ENCODE measurements at places on chromosomes 16 and 17.

DNA sequence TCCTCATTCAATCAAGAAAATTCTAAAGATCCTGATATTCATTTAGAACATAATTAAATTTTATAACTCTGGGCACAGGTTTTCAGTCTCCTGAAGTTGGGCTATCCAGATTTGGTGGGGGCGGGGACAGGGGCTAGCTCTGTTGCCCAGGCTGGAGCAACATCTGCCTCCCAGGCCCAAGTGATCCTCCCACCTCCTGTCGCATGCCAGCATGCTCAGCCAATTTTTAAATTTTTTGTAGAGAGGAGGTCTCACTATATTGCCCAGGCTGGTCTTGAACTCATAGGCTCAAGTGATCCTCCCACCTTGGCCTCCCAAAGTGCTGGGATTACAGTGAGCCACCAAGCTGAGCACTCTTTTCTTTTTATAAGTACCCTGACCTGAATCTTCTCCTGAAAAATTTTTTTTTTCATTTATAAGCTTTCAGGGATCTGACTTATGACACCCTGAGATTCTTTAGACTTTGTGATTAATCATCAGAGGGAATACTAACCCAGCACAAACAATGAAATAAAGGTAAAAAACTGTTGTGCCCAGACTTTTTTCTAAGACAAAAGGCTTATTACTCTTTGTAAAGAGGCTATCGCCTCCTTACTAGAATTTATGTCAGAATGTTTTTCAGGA is 62.6 kb downstream of the TUBD1 start:
- DNase-seq, result no peak

DNA sequence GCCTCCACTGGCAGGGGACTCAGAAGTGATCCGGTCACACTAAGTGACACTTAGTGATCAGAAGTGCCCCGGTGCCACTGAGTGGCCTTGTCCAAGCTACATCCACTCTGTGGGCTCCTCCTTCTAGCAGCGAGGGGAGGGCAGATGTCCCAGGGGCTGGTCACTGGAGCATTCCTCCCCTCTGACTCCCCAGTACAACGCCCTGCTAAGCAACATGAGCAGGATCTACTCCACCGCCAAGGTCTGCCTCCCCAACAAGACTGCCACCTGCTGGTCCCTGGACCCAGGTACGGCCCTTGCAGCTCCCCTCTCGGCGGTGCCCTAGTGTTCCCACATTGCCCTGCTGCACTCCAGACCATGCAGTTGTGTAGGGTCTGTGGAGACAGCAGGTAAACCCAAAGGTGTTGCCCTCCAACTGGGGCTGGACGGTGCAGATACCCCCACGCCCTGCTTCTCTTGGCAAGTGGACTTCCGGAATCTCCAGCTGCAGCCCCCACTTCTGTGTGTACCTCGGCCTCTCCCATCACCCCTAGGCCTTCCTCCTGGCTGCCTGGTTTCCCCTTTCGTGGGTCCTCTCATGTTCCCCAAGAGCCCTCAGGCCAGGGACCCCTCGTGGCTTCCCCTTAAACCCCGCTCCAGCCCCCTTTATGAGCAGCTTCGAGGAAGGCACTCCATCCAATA is 2.1 kb downstream of the ACE start:
- DNase-seq, result no peak

- DNase-seq, result no peak
Measured at GRCh38 chr16:35207059-35207999, 1747.9 kb downstream of the TP53TG3F start.

GRCh38 chr17:43092901-43093300 is 32.3 kb downstream of the BRCA1 start:
- no peak for DNase-seq

DNA sequence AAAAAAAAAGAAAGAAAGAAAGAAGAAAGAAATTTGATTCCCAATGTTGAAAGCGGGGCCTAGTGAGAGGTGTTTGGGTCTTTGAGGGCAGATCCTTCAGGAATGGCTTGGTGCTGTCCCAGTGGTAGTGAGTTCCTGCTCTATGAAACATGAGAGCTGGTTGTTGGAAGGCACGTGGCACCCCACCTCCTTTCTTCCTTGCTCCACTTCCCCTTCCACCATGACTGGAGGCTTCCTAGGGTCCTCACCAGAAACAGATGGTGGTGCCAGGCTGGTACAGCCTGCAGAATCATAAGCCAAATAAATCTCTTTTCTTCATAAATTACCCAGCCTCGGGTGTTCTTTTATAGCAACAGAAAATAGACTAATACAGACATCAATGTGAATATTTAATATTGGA is 147.3 kb upstream of the KCNJ18 start:
- no peak for DNase-seq

DNA sequence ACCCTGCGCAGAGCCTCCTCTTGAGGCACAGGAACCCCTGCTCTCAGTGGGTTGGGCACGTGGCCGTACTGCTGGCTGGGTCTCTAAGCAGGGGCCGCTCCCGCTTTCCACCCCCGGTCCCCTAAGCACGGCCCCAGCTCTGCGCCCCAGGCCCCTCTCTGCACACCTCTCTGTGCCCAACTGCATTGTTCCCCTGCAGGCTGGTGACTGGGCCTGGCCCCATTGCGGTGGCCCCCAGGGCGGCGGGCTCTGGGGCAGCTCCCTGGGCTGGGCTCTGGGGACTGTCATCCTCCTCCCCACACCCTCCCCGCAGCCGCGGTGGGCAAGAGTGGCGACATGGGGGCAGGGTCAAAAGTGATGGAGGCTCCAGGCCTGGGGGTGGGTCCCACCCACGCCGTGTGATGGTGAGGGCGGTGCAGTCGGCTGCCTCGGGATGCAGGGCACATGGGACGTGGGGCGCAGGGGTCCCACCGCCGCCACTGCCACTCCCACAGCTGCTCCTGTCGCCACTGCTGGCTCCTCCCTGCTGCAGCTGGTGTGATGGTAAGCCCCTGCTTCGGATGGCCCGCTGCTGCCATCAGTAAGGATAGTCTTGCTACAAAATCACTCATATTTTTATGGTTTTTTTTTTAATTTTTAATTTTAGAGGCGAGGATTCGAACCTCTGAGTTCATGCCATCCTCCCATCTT is 15.2 kb upstream of the ITGB3 start:
- DNase-seq, result no peak

- no peak for DNase-seq
Measured at GRCh38 chr17:56173958-56174835, 20.9 kb downstream of the ANKFN1 start.

DNA sequence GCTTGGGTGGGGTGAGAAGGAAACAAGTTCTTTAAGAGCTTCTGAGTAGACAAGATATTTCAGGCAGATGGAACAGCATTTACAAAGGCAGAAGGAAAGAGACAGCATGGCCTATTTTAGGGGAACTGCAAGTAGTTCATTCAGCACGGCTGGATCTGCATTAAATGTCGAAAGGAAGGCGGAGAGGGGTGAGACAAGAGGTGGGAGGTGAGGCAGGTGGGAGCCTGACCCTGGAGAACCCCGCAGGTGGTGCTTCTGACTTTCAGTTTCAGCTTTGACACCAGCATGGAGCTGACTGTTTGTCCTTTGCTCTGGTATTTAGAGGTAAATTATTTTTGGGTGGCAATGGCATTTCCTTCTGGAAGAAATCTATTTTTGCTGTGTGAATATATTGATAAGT is 194.8 kb downstream of the HS3ST4 start:
- no peak for DNase-seq

DNA sequence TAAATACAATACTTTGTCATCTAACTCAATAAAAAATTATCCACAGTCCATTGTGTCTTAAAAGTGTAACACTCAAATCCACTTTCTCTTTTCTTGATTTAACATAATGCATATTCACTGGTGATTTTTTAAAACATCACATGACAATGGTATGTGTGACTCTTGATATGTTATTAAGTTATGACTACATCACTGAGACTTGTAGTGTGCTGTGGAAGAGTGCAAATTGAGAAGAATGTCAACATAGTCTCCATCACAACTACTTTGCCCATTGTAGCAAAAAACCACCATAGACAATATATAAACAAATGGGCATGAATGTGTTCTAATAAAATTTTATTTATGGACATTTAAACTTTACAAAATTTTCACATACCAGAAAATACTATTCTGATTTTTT is 380.7 kb upstream of the PMFBP1 start:
- no peak for DNase-seq

- DNase-seq, result no peak
Measured at GRCh38 chr17:69606142-69606800, 191.8 kb downstream of the MAP2K6 start.

DNA sequence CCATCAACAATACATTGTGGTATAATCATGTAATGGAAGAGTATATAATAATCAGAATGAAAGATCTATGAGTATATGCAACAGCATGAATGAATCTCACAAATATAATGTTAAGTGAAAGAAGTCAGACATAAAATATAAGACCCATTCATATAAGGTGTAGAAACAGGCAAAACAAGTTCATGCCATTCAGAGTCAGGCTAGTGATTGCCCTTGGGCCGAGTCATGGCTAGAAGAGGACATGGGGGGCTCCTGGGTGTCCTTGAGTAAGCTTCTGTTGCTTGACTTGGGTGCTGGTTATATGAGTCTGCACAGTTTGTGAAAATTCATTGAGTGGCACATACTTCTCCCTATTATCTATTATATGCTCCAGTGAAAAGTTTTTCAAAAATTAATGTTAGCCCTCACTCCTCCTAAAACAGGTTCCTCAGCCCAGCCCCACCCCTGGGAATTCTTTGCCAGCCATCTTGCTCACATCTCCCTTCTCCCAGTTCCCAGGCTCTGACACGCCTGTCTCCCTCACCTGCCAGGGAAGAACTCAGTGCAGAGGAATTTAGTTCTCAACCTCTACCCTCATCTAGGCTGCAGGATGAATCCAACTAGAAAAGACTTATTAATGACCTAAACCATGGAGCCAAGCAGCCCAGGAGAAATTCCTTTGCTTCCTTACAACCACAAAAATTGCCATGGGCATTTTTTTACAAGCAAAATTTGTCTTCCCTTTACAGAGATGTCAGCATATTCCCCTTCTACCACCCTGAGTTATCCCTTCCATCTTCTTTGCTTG is 52.4 kb upstream of the NFAT5 start:
- no peak for DNase-seq

DNA sequence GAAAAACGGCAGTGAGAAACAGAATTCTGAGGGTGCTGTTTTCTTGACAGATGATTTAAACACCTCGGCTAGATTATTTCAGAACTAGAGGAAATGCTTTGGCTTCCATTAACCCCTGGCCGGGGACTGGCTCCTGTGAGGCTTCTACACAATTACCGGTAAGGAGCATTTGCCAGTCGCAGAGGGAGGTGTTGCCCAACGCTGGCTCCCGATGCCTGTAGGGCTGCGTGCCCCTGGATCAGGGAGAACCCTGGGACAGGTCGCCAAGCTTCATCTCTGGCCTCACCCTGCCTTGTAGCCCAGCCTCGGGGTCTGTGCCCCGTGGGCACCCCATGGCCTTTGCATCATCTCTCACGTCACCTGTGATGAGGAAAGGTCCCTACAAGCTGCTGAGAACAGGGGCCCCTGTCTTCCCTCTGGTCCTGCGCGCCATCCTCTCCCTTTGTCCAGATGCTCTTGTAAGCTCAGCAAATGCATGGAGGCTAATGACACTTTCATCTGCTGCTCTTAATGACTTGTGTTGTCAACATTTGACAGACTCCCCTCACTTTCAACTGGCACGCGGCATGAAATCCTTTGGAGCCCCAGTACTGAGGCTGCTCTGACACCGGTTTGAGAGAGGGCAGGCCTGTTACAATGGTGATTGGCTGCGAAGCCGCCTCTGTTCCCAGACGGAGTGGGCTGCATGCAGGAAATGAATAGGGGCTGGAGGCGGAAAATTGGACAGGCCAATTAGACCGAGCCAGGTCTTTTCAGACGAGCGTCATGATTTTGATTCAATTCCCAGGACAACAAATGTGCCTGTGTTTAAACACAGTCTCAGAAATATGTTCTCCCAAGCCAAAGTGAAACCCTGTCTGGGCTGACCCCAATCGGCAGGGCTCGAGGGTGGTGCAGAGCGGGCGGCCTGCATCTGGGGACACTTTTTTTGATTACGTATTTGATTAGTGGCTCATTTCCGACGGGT is 85.5 kb upstream of the DOC2B start:
- no peak for DNase-seq

- DNase-seq, result no peak
Measured at GRCh38 chr16:62041401-62041800, 5.2 kb upstream of the CDH8 start.

- DNase-seq, result no peak
Measured at GRCh38 chr17:48128400-48128799, 20.8 kb downstream of the SNX11 start.

DNA sequence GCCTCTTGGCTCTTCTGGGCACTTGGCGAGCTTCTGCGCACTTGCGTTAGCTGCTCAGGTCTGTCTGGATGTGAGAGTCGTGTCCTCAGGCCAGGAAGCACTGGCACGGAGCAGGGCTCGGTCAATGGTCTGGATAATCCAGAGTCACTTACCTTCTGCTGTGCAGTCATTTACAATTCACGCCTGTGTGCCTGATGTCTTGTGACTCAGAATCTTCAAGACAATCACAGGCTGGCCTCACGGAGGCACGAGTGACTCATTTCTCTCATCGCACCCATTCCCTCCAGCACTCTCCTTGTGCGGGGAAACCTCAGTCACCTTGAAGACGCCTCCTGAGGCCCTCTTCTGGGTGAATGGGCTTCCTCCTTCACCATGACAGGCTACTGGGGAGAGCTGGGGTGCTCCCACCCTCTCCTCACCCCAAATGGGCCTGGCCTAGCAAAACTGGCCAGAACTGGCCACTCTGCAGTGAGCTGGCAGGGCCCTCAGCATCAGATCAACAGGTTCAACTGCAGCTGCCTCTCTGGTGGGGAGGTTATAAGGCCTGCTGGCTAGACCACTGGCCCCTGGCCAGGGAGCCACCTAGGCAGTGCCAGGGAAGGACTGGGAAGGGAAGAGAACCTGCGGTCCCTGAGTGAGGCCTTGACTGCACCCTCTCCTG is 1.9 kb upstream of the CAPN15 start:
- DNase-seq, result no peak

DNA sequence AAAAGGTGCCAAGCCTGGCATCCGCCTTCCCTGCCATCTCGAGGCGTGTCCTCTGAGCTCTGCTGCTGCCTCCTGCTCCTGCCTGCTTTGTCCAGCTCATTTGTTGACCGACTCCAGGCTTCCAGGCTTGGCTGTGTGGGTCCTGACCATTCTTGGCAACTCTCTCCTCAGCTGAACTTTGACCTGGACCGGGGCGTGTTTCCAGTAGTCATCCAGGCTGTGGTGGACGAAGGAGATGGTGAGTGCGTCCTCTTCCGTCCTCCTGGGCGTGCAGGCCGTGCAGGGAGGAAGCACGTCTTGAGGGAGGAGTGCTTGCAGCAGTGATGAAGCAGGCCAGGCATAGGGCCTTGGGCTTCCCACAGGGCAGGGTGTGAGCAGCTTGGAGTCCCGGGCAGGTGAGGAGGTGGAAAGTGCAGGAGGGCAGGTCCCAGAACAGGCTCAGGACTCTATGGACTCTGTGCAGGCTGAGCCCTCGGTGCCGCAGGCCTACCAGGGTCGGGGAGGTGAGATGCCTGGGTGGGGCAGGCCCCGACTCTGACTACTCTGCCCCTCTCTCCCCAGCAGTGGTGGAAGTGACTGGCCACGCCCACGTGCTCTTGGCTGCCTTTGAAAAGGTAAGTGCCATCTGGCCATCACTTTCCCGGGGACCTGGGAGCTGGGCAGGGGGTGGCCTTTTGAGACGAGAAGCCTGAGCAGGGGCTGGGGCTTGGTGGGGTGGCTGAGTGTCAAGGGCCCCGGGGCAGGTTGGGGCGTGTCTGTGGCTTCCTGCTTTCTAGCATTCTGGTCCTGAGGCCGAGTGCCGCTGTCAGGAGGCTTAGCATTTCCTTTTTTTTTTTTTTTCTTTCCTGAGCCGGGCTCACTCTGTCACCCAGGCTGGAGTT is 28.6 kb upstream of the NUDT16L1 start:
- DNase-seq, result no peak

- no peak for DNase-seq
Measured at GRCh38 chr17:71976011-71976649, 144.7 kb upstream of the SOX9 start.

- DNase-seq, result no peak
Measured at GRCh38 chr16:3642397-3643094, 11.9 kb upstream of the DNASE1 start.

All from esophagus squamous epithelium (tissue), 5 donors.